Spinal cord (tissue), 10 donors: ENCODE measurements at places on chromosomes 2 and 18.

DNA sequence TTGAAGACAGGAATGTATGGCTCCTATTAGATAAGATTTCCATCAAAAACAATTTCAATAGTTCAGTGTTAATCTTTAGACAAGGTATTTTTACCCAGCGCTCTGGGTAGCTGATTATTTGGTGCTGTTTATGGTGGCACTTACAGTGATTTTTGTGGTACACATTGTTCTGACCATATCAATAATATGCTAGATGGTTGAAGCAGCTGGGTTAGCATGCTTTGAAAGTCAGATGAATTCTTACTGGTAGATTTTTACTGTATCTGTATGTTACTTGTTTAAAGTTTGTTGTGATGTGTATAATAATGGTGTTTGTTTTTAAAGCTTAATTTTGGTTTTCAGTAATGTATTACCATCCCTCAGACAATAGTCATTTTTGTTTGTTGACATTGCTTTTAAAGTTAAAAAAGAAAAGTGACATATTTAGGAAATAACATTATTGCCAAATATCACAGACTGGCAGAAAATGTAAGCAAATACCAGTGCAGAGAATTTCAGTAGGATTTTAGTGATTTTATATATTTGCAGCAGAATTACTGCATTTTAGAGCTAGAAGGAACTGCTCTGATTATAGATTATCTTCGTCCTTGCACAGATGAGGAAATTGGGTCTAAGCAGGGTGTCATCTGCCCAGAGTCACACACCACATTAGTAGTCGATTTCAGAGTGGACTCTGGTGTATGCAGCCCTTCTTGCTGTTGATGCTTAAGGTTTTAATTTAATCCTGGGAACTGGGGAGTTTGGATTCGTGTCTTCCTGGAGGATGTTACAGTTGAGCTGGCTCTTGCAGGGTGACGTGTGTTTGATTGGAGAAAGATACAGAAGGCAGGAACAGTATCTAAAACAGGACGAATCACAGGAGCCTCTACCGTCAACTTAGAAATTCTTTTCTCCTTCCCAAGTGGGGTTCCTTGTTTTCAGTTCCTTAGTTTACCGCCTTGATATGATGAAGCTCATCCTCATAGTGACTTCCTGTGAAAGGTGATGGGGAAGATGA, 6.6 kb downstream of the SOCS6 start:
- no peak for DNase-seq

GRCh38 chr2:39033980-39034379, 86.9 kb downstream of the SOS1 start:
- DNase-seq = no peak

DNA sequence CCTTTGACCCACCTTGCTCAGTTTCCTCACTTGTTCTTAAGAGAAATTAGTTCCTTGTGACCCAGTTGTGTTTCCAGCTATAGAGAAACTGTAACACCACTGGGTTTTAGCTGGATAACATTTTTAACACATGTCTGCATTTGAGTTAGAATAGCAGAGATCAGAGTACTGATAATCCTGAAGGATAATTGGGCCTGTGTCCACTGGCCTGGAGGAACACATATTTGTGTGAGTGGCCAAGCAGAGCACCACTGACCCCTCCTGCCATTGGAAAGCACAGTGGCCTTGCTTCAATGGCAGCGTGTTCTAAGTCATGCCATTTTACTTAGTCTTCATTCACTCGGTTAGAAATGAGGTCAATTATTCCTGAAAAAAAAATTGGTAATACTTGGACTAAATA, 42.6 kb downstream of the PKP4 start:
- DNase-seq = no peak

GRCh38 chr18:41732356-41732755, 222.7 kb upstream of the PIK3C3 start:
- DNase-seq = no peak

- DNase-seq = no peak
These were observed 73.6 kb downstream of the FSHR start for GRCh38 chr2:49080681-49081080.

DNA sequence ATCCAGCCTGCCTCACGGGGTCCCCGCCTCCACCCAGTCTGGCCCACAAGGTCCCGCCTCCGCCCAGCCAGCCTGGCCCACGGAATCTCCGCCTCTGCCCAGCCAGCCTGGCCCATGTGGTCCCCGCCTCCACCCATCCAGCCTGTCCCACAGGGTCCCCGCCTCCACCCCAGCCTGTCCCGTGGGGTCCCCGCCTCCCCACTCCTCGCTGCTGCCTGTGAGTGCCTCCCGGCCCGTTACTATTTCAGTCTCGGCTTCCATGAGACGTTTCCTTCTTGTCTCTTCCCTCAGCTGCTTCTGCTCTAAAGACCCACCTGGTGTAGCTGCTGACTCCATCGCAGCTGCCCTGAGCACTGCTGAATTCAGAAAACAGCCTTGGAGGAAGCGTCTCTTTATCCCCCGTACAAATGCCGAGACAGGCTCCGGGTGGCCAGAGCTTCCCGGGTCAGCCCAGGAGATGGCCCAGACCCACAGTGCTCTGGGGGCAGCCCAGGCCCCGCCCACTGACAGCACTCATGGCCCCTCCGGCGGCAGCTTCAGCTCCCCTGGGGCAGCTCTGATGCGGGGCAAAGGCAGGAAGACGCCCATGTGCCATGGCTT, 69.8 kb downstream of the NFATC1 start:
- DNase-seq = no peak

GRCh38 chr2:224178056-224178455, 139.0 kb upstream of the SERPINE2 start:
- DNase-seq = no peak

DNA sequence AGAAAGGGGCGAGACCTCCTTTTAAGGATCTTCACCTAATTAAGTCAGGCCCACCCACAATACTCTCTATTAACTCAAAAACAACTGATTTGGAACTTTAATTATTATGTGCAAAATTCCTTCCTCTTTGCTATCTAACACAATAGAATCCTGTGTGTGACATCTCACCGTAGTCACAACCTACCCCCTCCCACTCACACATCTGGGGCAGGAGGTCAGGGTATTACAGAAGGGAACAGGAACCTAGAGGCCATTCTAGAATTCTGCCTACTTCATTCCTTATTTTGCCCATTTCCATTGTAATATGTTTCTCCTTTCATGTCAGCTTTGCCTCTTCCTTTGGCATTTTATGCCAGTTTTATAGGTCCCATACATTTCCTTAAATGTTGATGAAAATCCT, 829.3 kb upstream of the ID2 start:
- no peak for DNase-seq

DNA sequence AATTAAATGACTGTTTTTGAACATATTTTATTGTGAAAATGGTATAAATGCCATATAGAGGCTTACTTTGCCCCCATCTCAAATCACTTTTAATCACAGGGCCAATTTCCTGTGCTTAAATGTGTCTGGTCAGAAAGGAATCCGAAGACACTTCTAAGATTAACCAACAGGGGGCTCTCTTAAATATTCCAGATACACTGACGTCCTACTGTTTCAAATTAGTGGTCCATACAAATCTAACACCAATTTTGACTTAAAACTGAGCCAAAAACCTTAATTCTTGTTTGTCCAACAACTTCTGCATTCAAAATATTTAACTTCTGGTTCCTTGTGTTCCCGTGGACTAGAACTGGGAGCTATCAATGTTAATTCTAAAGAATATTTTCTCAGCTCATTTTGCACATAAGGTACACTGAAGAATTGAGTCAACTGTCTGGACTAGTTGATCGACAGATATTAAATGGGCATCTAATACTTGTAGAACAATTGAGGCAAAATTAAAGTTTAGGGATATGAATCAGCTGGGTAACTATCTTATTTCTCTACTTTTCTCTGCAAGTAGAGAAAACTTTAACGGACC, 557.5 kb downstream of the ARHGAP15 start:
- no peak for DNase-seq

DNA sequence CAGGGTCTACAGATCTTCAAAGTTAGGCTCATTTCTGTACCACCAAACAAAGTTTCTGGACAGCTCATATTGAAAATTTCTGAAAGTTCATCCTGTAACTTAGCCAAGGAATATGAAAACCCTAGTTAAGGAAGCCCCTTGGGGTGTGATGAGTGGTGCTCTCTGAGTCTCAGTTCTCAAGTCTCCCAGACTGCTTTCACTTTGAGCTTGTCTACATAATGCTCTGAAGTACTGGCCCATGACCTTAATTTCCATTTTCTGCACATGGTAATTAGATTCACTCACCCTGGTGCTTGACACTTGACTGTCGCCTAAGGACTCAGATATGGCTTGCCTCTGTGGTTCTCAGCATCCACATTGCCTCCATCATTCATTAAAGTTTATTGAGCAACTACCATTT, 51.7 kb upstream of the SATB2 start:
- DNase-seq = no peak

- DNase-seq = no peak
These were observed 48.9 kb downstream of the STK25 start for GRCh38 chr2:241459520-241459919.

DNA sequence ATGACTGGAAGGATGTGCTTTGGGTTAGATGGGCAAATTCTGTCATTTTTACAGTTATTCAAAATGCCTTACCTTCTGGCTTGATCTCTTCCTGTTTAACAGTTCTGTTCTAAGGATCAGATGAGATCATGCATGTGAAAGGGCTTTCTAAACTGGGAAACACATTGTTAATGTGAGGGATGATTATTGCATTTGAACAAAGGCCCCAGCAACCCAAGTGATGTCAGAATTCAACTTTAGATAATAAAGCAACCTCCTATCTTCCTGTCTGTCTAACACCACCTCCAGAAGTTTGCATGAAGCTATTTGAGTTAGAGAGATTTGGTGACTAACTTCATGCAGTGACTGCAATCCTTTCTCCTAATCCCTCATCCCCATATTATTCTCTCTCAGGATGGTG, 77.8 kb upstream of the B3GNT2 start:
- no peak for DNase-seq

DNA sequence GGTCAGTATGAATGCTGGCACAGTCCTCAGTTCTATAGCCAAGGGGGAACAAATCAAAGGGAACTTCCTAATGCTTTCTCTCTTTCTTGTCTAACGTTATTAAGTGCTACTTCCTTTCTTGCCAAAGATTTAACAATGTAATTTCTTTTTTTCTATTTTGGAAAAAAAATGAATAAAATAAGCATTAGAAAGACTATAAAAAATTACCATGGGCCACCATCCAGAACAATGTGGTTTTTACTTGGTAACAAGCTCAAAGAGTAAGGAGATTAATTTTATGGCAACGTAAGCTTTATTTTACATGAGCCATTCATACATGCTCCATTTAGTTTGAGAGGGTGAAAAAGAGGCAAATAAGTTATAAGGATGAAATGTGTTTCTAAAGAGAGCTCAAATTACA, 40.1 kb downstream of the SERPINE2 start:
- DNase-seq = no peak
